Skeletal muscle cell (primary cell): ENCODE measurements at places on chromosomes 13 and 19.

DNA sequence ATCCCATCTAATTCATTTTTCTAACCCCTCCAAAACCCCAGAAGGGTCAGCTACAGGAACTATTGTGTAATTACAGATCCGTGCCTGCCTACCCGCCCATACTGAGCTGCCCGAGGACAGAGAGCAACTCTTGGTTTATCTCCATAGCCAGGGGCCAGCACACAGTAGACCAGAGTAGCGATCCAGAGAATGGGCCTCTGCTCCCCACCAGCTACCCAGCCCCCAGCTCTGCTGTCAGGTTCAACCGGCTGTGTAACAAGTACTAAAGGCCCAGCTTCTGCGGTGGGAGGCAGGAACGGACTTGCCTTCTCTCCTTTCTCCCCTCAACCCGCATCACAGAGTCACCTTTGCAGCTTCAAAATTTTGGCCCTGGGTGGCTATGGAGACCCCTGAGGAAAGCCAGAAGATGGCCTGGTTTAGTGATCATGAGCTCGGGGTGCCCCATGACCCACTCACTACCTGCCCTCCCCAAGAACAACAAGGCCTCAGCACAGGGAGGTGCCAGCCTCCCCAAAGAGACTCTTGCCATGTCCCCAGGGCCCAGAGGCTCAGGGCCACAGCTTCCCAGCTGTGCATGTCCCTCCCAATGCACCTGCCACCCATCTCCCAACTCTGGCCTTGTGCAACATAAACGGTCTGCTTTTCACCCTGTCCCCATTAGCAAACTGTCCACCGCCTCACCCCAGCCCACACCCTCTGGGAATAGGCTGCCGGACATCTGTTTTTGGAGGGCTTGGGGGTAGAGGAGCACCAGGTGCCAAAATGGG lies 5.7 kb downstream of the CALM3 start:
- DNase-seq: no peak

DNA sequence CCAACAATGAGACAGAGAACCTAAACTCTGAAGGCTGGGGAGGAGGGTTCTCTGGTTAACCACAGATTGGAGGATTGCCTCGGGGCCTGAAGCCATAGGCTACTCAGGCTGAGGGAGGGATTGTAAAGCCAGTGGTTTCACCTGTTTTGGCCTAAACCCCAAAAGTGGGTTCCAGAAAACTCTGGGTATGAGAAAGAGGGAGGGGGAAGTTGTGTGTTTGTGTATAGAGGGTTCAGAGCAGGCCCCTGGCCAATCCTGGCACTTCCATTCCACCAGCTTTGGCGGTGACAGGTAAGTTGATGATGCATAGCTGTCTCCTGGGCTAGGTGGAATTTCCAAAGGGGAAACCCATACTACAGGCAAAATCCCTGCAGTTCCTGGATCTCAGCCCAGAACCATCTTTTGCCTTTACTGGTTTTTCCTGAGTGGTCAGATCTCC lies 13.5 kb upstream of the CCDC97 start:
- no peak for DNase-seq

GRCh38 chr13:25686831-25687470 lies 315.2 kb downstream of the ATP8A2 start:
- no peak for DNase-seq

GRCh38 chr13:71338070-71338469 lies 528.9 kb downstream of the DACH1 start:
- no peak for DNase-seq

DNA sequence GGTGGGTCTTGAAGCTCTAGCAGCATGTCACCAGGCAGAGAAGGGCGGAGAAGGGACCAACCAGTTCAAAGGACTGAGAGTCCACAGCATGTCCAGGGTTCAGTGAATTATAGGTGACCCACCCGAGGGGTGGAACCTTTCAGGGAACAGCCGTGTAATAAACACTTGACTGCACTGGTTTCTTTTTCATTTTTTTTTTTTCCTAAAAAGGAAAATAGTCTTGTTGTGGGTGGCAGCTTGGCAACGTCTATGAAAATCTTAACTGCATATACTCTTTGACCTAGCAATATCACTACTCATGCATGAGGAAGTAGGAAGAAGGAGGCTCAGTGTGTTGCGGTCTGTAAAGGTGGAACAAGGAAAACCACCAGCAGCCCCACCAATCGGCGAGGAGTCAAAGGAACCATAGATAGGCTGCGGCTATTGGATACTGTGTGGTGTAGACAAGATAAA lies 13.0 kb upstream of the MYH14 start:
- no peak for DNase-seq
